Natural killer cell treated with Interleukin-12 subunit alpha and Interleukin-12 subunit beta and Interleukin-15 and Interleukin-18, amount 100 ng/mL, for 72 hours (primary cell): ENCODE measurements at places on chromosomes 7 and 10. TPM values are rescaled to one million over a fixed set of nuclear protein-coding genes. Genes with fewer than 3 reads are reported as not detected.

The LIPK gene
- not detected for total RNA-seq

The SGCE gene
- 1.0 TPM for total RNA-seq

The CTAGE15 gene
- 0.28 TPM for total RNA-seq

The C10orf53 gene
- total RNA-seq = not detected

The COL13A1 gene
- not detected for total RNA-seq

The TUBB8 gene
- not detected for total RNA-seq

The AKR1C8 gene
- 1.3 TPM for total RNA-seq

The PCDH15 gene
- total RNA-seq = not detected
